ENCODE measurements at places on chromosomes 2 and 18.
A peak's percentile ranks its signal among the peaks of the same experiment; 100 is the strongest.

DNA sequence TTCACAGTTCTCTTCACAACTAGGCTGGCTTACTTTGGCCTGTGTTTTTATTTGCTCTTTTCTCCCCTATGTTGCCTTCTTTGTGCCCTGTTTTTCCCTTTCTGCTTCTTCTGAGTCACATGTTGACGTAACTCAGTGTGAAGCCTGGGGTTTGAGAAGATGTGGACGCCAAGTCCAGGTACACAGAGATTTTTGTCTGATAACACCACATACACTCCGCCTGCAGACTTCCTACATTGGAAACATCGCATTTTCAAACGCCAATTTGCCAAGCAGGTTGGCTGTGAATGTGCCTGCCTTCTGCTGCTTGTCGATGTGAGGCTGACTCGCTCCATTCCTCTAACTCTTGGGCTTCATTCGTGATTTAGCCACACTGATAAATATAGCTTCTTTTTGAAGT is 62.6 kb upstream of the FN1 start:
- DNase-seq: no peak

DNA sequence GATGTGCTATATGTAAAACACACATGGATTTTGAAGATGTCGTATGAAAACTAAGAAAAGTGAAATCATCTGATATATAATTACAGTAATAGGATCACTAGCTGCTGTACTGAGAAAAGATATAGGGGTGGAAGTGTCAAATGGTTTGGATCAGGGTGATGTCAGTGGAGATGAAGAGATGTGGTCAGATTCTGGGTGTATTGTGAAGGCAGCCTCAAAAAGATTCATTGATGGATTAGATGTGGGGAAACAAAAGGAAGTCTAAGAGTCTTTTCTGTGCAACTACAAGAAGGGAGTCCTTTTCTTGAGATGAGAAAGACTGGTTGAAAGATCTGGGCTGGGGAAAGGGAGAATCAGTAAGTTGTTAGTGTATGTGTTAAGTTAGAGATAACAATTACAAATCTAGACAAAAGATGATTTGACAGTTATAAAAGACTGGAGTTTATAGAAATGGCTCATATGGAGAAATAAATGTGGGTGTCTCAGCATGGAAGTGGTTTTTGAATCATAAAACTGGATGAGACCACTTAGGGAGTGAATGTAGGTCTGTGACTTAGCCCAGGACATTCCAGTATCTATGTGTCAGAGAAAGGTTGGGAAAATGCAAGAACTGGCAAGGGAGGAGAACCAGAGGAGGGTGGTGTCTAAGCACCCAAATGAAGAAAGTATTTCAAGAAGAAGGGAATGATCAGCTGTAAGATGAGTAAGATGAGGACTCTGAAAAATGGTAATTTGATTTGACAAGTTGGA is 347.4 kb downstream of the PARD3B start:
- DNase-seq: no peak

DNA sequence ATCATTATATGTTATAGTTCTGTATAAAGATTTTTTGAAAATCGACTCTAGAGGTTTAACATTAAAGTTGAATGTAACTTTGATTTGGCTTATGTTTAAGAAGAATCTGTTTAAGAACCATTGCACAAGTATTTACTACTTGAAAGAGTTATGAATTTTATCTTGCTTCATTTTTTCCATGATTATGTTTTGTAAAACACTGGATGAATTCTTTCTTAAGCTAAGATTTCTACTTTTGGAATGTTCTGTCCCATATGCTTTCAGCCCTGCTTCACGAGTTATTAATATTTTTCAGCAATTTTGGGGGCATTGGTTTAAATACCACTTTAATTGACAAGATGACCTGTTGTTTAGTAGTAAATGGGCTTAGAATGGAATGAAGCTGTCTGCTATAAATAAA is 56.7 kb upstream of the STON1 start:
- no peak for DNase-seq

GRCh38 chr2:147182260-147182659 is 662.6 kb upstream of the ACVR2A start:
- no peak for DNase-seq

DNA sequence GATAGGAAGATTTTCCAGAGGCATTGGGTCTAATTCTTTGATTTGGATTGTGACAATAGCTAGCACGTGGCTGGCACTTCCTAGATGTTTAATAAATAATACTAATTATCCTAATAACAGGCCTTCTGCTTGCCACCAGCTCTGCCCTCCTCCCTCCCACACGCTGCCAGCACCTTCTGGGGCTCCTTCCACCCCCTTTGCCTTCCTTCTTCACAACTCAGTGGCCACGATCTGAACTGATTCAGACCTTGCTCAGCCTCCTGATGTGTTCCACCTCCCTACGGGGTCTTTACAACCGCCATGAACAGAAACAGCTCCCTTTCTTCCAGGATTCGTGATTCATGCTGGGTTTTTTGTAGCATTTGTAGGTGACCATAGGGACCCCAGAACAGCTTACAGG is 310.3 kb upstream of the HS6ST1 start:
- DNase-seq: no peak

DNA sequence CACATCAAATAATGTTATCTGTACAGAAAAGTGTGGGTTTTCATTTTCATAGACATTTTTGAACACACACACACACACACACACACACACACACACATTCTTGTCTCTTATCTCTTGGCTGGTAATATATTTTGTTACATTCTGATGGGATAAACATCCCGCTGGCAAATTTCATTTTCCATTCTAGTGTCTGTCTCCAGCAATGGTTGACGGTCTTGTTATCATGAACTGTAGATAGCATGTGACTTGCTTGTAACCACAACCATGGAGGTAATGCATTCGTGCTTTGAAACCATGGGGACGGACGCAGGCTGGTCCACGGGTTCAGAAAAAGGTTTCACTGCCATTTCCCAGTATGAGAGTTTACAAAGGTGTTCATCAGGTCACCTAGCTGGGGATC is 156.4 kb downstream of the PPP1R1C start:
- DNase-seq: no peak

DNA sequence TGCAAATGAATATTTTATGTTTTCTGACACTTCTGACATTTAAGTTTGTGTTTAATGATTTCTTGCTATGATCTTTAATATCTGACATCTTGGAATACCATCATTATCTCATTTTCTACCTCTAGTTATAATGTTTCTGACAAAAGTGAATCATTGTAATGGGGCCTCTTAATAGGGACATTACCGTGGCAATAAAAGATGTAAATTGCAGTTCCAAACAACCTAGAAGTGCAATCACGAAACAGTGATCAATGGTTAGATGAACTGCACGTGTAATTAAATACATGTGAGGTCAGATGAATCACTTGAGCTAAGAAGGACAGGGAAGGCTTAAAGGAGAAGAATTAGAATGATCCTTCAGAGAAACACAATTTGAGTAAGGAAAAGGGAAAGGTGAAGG is 1078.3 kb downstream of the DPP10 start:
- DNase-seq: no peak

GRCh38 chr2:4828682-4829374 is 863.4 kb upstream of the SOX11 start:
- DNase-seq: no peak

- no peak for DNase-seq
Observed at GRCh38 chr2:97907369-97908100, 88.2 kb downstream of the TMEM131 start.

DNA sequence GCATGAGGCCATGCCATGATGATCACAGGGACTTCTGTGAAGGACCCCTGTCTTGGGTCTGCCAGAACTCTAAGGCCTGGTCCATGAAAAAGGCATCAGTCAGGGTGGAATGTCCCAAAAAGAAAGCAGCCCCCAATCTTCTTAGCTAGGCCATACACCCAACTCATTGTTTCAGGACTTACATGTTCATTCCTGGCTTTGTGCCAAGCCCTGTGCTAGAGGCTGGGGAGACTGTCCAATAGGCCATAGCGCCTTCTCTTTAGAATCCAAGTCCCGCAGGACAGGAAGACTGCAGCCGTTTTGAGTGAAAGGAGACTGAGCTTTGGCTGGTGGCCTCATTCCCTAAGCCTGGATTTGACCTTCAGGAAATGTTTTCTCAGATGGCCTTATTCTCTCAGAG is 247.3 kb downstream of the PRKCE start:
- DNase-seq: no peak

DNA sequence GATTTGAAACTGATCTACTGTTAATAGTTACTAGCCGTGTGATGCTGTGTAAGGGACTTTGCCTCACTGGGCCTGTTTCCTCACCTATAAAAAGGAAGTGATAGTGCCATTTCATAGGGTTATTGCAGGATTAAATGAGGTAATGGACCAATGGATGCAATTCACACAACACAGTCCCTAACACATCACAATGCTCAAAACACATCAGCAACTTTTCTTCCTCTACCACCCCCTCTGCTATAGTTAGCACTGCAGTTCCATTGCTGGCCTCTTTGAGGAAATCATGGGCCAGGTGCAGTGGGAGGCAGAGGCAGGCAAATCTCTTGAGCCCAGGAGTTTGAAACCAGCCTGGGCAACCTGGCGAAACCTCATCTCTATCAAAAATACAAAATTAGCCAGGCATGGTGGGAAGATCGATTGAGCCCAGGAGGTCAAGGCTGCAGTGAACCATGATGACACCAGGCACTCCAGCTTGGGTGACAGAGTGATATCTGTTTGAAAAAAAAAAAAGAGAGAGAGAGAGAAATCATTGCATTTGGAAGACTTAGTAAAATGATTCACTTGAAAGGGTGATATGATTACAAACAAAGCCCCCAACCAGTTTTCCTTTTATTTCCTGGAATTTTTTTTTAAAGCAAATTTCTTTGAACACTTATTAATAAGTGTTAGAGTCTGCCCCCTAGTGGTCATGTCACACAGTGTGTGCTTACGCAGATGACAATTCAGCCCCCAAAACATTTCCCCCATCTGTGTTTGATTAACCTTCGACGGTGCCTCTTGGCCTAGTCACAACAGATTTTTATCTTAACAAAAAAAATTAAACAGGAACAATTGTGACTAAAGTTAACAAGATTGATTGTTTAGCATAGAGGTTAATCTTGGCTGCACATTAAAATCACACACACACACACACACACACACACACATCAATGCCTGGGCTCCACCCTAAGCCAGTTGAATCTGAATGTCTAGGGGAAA is 88.6 kb upstream of the BCL11A start:
- peak; percentile 5 for DNase-seq

GRCh38 chr2:44358503-44358902 is 2.8 kb downstream of the PREPL start:
- peak; percentile 90 for DNase-seq

DNA sequence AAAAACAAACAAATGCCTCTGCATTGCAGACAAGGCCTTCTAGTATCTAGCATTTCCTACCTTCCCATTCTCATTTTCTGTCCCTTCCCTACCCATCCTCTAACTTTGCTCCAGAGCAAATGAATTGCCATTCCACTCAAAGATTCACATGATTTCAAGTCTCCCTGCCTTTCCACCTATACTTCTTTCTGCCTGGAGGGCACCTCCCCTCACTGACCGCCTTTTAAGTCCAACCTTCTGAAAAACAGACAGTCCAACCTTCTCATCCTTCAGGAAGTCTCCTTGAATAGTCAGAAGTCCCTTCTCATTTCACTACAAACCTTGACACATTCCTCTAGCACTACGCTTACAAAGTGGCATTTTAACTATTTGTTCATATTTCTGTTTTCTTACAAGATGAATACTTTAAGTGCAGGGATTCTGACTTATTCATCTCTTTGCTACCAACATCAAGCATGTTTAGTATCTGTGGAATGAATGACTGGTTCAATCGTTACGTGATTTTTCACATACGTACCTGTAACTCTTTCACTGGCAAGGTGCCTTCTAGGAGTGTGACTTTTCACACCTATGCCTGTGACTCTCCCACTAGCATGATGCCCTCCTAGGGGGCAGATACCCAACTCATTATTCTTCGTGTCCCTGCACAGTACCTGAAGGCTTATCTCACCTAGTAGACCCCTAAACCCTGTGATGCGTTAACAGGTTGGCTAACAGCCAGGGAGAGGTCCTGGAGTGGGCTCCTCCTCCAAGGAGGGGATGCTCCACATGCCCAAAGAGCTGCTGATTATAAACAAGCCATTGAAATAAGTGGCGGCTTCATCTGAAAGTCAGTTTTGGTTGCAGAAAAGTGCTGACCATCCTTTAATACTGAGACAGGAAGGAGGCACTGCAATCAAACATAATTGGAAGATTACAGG is 356.2 kb downstream of the MYCN start:
- DNase-seq: no peak

- peak; percentile 32 for DNase-seq
Observed at GRCh38 chr2:169080250-169081069, 11.1 kb downstream of the DHRS9 start.

GRCh38 chr2:231720987-231721966 is 13.0 kb downstream of the PTMA start:
- no peak for DNase-seq

- DNase-seq: no peak
Observed at GRCh38 chr18:13448335-13448795, 229.8 kb downstream of the LDLRAD4 start.

DNA sequence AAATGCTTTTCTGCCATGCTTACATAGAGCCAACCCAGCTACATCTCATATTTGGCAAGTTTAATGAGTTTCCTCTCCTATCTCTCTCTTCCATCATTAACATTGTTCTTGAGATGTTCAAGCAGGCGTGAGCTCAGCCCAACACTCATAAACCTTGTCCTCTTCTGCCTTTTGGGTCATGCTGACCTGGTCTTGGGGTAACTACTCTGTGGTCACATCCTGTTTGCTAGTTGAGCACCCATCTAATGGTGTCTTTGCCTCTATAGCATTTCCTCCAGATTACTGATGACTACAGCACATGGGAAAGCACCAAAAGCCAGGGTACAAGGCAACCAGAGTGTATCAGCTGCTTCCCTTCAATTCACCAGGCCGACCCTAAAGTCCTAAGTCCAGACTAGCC is 366.9 kb upstream of the HNRNPA3 start:
- no peak for DNase-seq

DNA sequence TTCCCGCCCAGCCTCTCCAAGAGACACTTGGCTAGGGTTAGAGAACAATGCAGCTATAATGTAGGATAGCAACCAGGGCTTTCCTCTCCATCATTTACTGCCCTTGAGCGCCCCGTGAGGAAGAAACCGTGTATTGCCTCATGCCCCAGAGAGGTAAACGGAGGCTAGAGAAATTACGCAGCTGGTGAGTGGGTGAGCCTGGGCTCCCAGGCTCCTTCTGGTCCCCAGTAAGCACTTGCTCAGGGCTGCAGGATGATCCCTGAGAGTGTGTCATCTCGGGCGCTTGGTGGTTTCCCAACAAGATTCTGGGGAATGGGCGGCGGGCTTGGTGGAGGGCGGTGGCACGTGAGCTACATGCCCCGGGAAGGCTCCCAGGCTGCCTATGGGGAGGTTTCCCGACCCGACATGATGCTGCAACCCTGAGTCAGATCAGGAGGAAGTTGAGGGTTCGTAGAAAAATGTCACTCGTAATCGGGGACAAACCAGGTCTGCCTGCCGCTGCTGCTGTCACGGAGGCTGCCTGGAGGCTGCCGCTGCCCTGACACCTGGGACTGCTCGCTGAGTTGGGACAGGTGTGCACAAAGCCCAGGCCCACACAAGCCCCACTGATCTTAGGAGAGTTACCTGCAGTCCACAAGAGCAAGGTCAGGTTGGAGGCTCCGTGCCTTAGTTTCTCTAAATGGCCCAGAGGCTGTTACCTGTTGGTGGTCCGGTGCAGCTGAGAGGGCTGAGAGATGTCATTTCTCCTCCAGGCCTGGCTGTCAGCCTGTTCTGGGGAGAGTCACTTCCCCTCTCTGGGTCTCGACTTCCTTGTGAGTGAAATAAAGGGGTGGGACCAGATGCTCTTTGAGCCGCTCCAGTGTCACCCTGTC is at the start of gene GPR55:
TSS of gene GPR55 (minus strand) at position 773 of the 872 bp plus-strand sequence. CDS start 14,280 bp downstream, outside the sequence.
- DNase-seq: no peak

GRCh38 chr18:56637711-56638231 is 621 bp downstream of the TXNL1 start:
- no peak for DNase-seq

GRCh38 chr18:23266717-23267446 is 131.6 kb downstream of the CABLES1 start:
- DNase-seq: no peak
